Thymus (tissue), 14 donors: ENCODE measurements at places on chromosomes 13 and 19.

- DNase-seq, result no peak
These were observed 154.2 kb downstream of the DIAPH3 start for GRCh38 chr13:60009300-60010253.

DNA sequence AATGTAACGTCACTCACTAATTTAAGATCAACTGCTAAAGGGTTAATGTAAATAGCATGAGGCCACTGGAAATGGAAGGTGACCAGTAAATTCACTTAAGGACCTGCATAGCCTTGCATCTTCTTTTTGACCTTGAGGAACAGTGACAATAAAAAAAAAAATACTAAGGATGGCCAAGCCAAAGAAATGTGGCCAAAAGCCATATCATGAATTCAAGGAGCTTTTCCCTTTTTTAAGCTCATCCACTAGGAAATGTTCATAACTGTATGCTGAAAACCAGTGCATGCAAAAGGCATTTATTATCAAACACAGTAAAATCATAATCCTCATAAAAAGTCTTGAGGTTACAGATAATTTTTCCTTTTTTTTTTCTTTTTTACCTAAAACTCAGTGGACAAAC lies 77.5 kb downstream of the LHFPL6 start:
- DNase-seq, result no peak

- no peak for DNase-seq
These were observed 411.8 kb downstream of the ZNF536 start for GRCh38 chr19:30783936-30784335.

DNA sequence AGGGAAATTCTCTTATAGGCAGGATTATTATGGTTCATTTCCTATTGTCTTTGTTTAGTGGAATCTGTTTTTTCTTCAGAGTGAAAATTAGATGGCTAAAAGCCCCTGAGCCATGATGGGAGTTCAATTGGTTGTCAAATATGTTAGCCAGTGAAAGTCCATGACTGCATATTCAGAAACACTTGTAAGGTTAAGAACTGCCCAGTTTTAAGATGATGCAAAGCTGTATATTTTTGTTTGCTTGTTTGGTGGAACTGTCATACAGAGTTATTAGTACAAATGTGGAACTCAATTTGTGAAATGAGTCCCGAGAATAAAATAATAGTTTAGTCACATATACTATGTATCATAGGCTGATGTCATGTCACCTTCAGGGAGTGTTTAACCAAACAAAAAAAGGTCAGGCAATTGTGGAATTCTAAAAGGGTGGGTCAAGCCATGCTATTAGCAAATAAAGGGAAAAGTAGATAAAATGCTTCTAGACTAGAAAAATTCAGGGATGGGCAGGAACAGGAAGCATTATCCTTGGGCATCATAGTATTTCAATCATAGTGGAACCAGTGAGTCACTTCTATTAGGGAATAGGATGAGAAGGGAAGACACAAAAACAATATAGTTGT lies 248.3 kb upstream of the SLITRK1 start:
- DNase-seq, result no peak

GRCh38 chr13:34357435-34358232 lies 539.7 kb downstream of the RFC3 start:
- DNase-seq, result no peak

DNA sequence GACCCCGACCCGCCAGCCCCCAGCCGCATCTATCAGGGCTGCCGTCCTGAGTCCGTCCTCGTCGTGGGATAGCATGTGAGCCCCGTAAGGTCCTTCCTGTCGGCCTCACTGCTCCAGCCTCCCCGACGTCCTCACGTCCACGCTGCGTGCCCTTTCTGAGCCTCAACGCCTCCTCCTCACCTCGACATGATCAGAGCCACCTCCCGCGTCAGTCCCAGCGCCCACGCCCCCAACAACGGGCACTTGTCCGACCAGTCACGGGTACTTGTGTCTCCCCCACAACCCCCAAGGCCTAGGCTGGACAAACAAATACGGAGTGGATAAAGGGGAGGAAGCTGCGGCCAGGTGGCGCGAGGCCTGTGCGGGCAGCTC lies 665 bp downstream of the ZNF497 start:
- DNase-seq, result no peak

- DNase-seq, result no peak
These were observed 9.8 kb downstream of the CLEC4M start for GRCh38 chr19:7772752-7773291.

DNA sequence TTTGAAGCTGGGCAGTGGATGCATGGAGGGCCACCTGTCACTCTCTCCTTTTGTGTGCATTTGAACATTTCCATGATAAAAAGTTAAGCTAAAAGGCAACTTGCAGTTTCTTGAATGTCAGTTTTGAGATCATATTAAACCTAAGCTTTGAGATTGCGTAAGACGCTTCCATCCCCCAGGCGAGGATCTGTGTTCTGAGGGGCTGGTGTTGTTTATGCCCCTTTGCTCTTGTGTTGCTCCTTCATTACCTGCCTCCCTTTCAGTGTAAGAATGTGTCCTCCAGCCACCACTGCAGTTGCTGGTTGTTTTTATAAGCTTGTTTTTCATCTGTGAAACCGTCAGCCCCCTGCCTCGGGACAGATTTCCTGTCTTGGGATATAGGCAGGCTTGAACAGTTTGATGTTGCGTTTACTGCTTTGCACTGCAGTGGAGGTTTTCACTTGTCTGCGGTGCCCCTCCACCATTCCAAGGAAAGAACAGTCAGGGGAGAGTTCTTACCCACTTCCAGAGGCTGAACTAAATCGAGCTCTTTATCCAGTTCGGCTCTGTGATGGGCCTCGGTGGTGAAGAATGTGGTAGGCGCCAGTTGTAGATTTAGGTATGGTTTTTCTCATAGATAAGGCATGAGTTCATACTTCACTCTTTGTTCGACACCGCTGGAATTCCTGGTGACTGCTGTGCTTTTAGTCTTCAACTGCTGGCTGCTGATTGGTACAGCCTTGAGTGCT lies 96.8 kb downstream of the ARHGEF7 start:
- DNase-seq, result no peak

DNA sequence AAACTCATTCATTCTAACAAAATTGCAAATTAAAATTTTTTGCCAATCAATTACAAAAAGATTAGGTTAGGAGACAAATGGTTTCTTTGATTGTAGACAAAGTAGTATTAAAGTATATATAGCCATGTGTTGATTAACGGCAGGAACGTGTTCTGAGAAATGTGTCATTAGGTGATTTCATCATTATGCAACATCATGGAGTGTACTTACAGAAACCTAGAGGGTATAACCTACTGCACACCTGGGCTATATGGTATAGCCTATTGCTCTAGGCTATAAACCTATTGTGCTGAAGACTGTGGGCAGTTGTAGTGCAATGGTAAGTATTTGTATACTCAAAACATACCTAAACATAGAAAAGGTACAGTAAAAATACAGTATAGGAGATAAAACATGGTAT lies 906.8 kb upstream of the SPRY2 start:
- DNase-seq, result no peak

- DNase-seq, result no peak
These were observed at the start of gene PPM1N for GRCh38 chr19:45498411-45499195. TSS of gene PPM1N (plus strand) at chr19:45498443. CDS start at chr19:45498473, 30 bp downstream.

DNA sequence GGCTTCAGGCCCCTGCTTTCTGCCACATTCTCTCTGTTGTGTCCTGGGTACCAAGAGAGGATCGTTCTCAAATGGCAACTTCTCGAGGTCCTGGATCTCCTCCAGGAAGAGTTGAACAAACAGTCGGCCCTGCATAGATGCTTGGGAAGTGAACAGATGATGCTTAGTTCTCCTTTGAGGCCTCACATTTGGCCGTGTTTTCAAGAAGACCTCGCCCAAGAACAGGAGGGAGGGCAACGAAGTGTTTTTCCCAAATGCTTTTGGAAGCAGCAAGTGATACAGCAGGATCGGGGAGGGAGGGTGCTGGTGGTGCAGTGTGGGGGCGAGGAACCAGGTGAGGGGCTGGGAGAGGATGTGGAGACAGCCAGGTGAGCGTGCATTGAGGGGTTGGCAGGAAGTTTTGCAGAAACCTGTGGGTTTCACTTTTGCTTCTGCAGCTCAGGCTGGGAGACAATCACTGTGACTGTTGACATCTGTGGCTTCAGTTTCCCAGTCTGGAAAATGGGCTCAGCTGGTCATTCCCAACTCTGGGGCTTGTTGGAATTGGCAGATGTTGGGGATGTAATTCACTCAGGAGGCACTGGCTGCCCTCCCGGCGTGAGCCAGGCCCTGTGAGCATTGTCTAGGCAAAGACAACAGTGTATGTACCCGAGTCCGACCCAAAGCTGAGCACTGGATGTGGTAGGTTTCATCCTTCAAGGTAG lies 21.6 kb downstream of the MAST3 start:
- DNase-seq, result peak; percentile 67

- no peak for DNase-seq
These were observed 12.2 kb downstream of the FPR3 start for GRCh38 chr19:51807111-51807701.

DNA sequence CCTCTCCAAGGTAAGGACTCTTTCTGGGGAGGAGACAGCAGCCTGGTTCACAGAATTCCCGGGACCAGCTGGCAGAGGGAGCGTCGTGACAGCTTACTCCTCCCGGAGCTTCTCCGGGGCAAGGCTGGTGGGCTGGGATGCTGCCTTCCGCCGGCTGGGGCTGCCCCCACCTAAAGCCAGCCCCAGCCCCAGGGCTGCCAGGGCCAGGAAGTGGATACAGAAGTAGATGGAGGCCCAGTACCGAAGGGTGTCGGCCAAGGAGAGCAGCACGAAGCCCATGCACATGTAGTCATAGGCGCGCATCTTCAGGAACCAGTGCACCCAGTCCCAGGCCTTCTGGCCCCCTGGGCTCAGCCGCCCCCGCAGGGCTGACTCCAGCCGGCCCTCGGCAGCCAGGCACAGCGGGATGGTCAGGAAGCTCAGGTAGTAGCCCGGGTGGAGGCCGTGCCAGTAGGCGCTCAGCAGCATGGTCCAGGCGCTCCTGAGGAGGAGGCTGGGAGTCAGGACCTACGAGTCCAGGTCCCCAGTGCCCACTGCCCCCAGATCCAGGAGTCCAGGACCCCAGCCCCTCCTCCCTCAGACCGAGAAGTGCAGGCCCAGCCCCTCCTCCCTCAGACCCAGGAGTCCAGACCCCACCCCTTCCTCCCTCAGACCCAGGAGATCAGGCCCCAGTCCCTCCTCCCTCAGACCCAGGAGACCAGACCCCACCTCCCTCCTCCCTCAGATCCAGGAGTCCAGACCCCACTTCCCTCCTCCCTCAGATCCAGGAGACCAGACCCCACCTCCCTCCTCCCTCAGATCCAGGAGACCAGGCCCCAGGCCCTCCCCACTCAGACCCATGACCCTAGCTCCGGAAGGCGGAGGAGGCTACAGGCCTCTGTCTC lies 1.2 kb upstream of the TMC4 start:
- DNase-seq, result no peak

- DNase-seq, result no peak
These were observed 429.6 kb downstream of the RFC3 start for GRCh38 chr13:34247596-34247995.

DNA sequence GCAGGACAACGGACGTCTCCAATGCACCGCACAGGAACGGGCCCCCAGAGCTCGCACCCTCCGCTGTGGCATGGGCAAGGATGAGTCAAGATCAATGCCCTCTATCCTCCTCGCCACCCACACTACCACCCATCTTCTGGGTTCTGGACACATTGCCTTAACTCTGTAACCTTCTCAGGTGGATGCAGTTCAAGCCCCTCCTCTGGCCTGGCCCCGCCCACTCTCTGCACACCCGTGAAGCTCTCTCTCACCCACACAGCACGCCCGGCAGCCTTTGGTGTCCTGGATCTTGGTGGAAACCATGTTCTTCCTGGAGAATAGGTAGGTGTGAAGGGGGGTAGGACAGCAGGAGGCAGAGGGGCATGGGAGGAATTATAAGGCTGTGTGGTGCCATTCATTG lies 20.7 kb downstream of the MAP4K1 start:
- DNase-seq, result no peak

DNA sequence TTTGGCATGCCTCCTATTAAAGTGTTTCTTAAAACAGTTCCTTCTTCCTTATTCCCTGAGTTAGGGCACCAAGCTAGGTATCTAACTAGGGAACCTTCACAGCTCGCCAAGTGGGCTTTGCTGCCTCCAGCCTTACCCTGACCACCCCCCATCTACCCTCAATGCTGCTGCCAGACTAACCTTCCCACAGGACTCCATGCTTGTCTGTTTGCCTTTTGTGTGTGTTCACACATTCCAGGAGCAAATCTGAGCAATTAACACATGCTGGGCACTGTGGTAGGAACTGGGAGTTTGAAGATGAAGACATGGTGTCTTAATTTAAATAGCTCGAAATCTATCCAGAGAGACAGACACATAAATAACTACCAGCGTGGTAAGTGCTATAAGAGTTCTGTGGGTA lies 185.2 kb downstream of the MZT1 start:
- DNase-seq, result no peak

DNA sequence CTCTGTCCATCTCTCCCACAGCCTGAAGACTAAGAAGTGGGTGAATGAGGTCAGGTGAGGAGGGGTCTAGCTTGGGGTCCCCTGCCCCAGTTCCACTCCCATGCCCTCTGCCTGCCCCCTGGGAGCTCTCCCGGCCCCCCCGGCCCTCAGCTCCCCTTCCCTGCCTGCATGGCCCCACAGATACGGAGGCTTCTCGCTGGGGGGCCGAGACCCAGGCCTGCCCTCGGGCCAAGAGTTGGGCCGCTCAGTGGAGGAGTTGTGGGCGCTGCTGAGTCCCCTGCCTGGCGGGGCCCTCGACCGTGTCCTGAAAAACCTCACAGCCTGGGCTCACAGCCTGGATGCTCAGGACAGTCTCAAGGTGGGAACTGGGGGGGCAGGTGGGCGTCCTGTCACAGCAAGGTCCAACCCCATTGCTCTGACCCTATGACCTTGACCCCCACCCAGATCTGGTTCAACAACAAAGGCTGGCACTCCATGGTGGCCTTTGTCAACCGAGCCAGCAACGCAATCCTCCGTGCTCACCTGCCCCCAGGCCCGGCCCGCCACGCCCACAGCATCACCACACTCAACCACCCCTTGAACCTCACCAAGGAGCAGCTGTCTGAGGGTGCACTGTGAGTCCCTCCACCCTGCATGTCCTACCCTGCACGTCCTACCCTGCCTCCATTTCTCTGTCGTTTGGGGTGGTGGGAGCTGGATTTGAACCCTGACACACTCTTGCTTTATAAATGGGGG lies 10.9 kb upstream of the ARHGAP45 start:
- DNase-seq, result no peak
